ENCODE measurements at places on chromosomes 4 and X.
A peak's percentile ranks its signal among the peaks of the same experiment; 100 is the strongest.

- DNase-seq: no peak
Measured at GRCh38 chrX:103783196-103783595, 6.6 kb downstream of the PLP1 start.

GRCh38 chr4:6272863-6273660 lies 3.4 kb downstream of the WFS1 start:
- no peak for DNase-seq

DNA sequence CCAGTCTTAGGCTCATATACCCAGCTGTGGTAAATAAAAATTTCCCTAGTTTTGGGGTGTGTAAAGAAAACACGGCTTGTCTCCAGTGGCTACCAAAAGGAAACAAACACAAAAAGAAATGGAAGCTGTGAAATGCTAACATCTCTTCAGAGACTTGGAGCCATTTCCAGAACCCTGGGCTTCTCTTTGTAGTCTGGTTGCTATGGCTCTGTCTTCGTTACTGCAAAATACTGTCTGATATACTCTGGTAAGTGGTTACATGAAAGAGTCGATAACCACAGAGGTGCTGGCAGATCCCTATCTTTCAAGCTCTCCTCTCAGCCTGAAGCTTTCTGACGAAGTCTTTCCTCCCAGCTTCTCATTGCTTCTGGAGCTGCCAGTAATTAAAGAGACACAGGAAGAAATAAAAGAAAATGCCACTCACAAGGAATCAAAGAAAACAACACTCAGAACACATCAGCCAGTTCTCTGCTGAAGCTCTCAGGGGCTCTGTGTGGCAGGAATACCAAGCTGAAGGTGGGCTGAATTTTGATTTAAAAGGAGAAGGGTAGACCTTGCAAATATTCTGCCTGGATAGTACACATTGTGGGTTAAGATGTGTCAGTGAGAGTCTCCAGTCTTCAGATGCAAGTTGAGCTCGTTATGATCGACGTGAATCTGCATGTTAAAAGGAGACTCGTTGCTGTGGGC lies 107.6 kb upstream of the FAM9C start:
- no peak for DNase-seq

DNA sequence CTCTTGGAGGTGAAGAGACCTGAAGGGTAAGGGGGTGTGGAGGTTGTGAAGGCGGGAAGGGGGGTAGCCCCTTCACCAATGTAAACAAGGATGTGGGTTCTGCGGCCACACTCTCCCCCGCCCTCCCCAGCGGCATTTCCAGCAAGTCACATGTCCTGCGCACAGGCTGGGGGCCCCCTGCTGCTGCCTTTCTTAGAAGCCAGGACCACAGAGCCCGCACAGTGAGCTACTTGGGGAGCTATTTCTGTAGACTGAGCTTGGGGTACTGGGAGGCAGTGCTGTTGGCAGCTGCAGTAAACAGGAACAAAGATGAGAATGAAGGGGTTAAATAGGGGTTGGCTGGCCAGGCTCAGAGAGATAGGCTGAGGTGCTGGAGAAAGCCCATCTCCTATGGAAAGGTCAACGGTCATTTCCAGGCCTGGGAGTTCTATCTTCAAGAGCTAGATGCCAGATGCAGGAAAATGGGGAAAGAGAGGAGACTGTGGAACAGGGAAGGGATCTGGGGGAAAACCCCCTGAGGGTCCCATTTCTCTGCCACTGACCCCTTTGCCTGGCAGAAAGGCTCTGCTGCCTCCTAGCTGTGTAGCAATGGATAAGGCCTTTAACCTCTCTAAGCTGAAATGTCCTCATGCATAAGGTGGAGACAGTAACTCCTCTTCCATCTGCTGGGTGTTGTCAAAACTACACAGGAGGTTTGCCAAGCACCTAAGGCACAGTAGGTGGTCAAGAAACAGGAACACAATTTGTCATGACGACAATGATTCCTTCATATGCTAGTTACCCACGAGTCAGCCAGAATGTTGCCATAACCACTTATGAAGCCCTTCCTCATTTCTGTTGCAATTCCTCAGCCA lies 18.5 kb upstream of the PIM2 start:
- no peak for DNase-seq

DNA sequence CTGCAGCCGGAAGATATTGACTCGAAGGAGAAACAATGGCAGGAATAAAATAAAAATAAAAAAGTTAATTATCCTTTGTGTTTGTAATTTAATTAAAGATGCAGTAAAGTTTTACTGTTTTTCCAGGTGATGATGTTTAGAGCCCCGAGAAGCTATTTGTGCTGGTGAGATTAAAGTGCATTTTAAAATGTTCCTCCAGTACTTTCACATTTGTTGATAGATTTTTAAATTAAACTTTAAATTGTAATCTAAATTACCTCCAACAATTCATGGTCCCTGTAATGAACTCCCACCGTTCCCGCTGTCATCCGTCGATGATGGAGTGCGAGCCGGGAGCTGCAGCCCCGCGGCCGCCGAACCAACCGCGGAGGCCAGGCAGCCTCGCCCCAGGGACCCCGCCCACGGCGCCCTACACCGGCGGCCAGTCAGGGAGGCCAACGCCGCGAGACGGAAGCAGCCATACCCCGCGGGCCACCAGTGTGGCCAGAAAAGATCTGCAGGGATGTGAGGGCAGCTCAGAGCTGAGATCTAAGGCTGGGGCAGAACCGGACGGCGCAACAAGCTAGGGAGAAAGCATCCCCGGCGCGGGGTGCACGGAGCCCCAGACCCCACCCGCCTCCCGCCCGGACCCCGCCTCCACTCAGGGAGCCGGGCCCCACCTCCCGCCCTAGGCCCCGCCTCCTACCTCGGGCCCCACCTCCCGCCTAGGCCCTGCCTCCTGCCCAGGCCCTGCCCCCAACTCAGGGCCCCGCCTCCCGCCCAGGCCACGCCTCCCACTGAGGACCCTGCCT lies 104.0 kb downstream of the FAM53A start:
- DNase-seq: no peak

DNA sequence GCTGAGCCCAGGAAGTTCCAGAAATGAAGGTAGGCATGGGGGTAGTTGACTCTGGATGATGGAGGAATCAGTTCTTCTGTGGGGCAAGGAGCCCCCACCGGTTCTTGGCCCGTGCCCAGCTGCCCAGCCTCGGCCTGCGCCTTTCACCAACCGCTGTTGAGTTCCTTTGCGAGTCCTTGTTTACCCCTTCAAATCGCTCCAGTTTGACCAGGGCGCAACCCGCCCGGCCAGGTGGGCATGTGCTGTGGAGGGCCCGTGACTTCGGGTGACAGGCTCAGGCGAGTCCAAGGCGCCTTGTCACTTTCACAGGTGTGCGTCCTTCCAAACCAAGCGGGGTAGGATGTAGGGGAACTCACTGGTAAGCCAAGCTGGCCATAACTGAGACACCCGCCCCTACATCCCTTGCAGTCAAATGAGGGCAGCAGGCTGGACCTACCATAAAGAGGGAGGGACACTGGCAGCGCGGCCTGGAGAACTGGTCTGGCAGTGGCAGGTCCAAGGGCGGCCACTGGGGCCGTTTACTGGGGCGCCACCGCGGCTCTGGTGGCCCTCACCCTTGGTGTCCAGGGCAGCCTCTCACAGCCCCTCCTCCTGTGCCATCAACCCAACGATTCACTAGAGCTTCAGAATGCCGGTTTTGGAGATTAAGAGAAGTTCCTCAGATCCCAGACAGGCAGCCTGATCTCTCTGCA lies 160.3 kb upstream of the ZIC3 start:
- DNase-seq: no peak

DNA sequence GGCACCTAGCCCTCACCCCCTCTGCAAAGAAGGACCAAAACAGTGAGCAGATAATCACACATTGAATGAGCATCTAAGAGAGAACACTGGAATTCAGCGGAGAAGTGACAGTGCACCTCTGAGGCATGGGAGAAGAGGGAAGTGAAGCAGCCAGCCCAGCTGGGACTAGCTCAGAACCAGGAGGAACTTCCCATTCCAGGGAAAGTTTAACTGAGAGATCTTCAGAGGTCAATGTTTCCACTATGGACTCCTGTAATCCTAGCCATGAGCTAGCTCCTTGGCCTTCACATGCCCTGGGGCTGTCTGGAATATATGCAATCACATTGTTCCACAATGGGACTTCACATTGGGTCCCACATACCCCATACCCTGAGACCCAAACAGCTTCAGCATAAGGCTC lies 24.4 kb downstream of the TLR6 start:
- DNase-seq: no peak

GRCh38 chr4:138680256-138680655 lies 335.3 kb upstream of the NOCT start:
- DNase-seq: no peak

GRCh38 chrX:7190157-7190556 lies 42.2 kb upstream of the PUDP start:
- DNase-seq: no peak

GRCh38 chrX:54182194-54182863 lies 725 bp downstream of the FAM120C start:
- peak; percentile 5 for DNase-seq

DNA sequence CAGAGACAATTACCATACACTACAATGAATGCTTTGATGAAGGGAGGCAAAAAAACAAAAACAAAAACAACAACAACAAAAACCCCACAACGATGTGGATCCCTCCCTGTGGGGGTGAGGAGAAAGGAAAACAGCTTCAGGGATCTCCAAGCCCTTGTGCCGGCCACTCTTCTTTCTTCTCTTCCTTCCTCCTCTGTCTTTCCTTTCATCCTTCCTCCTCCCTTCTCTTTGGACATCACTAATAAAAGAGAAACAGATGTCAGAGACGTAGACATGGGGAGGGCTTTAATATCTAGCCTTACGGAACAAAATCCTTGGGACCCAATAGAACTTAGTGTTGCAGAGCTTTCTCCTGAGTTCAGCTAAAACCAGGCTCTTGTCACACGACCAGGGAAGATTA lies 18.8 kb upstream of the STX18 start:
- DNase-seq: no peak

GRCh38 chr4:61772126-61772525 lies 572.0 kb downstream of the ADGRL3 start:
- DNase-seq: no peak

GRCh38 chrX:51860679-51861078 lies 32.7 kb upstream of the MAGED1 start:
- no peak for DNase-seq

GRCh38 chr4:53840643-53841042 lies 223.8 kb downstream of the CHIC2 start:
- no peak for DNase-seq

DNA sequence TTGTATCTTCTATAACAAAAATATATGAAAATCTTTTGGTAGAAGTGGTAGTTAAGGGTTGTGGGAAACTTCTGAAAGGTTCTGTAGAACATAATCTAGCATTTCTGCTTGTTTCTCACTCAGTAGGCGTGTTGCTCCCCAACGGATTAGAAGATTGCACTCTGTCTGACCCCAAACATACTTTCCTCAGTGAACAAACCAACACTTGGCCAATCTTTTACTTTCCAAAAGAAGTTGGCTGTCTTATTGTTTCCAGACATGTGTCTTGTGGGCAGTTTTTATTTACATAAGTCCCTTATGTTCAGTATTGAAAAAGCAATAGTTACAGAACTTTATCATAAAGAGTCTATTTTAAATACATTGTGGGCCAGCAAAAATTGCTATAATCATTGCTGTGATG lies 312.8 kb upstream of the EPHA5 start:
- no peak for DNase-seq

DNA sequence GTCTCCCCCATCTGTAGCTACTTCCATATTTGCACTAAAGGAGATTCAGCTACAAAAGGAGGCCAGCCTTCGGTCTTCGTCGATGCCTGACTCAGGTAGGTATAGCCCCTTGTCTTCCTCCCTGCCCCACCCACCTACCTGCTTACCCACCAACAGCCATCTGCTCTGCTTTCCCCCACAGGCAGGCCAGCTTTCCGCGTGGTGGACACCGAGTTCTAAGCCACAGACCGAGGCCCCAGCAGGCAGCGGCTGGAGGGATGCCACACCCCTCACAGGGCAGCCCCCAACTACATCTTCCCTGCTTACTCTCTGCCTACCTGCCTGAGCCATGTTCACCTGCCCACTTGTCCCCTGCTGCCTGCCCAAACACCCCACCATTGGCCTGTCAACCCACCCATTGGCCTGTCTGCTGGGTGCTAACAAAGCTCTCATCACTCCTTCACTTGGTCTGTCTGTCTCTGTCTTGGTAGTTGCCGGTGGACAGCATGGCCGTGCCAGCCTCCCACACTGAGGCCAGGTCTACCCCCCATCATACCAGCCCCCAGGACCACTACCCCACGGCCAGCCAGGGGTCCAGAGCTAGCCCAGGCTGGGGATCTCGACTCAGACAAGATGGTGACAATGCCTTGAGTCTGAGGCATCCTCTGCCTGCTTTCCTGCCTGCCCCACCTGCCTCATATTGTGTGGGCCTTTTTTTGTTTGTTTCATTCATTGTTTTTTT lies 4.1 kb upstream of the USP11 start:
- no peak for DNase-seq

DNA sequence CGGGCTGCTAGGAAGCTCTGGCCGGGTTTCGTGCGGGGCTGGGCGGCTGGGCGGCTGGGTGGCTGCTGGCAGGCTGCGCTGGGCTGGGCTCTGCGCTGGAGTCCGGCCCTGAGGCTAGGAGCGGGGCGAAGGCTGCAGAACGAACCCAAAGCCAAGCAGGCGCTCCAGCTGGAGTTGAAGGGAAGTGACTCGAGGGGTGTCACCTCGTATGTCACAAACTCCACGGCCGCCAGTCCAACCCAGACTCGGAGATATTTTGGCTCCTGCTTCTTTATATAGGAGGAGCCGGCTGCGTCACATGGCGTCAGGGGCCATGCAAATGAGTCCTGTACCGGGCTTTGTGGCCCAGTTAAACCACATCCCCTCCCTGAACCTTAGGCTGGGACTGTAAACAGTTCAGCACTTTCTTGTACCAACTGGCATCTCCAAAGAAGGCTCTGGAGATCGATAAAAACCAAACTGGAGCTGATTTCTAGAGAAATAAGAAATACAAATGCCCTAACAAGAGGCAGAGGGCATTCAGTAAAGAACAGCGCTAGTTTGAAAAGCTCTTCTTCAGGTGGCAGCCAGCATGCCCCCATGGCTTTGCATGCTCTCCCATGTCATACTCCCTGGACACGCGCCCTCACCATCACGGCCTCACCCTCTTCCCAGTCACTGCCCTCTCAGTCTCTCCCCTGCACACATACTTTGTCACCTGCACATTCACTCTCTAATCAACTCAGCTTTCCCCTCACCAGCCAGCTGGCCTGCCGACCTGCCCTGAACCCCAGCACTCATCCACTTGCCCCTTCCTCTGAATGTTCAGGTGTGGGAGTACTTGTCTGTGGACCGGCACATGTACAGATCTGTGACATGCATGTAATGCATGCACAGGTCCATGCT lies 58.5 kb downstream of the TSC22D3 start:
- peak; percentile 68 for DNase-seq

DNA sequence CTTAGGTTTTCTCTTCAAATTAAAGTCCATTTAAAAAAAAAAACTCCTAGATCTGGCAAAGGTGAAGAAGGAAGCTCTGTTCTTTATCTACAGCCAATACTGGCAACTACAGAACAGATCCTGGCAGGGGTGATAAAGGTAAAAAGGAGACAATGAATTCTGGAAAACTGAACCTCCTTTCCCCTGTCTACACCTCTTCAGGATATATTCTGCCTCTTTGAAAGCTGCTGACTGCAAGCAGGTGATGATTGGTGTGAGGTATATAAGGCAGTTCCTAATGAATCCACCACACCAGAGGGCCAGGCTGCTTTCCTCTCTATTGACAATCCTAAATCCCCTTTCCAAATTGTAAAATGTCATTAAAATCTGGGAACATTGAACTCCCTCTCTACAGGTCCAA lies 370.1 kb downstream of the PPP3CA start:
- no peak for DNase-seq
